Dermis microvascular lymphatic vessel endothelial cell (primary cell): ENCODE measurements at places on chromosomes 2 and 18. TPM values are rescaled to one million over a fixed set of nuclear protein-coding genes. Genes with fewer than 3 reads are reported as not detected.

Gene TLX2
- total RNA-seq, result not detected in 2 replicates

Gene BOK
- 32.0 and 71.7 TPM in 2 replicates for total RNA-seq

GRCh38 chr2:219726916-219727315 lies 99.5 kb downstream of the SLC4A3 start:
- DNase-seq, result no peak

DNA sequence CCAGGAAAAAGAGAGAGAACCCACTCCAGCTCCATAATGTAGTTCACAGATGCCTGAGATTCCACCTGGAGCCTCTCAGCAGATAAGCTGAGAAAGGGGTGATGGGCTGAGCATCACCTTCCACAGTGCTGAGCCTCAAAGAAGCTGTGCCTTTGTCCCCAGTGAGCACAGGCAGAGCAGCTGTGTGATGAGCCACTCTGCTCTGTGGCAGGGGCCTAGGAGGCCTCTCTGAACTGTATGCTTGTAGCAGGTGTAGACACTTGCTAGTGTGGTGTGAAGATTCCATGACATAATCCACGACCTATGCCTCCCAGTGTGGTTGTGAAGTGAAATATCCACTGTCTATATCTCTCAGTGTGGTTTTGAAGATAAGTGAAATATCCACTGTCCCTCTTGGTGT lies 70.4 kb upstream of the MGAT4A start:
- DNase-seq, result no peak

DNA sequence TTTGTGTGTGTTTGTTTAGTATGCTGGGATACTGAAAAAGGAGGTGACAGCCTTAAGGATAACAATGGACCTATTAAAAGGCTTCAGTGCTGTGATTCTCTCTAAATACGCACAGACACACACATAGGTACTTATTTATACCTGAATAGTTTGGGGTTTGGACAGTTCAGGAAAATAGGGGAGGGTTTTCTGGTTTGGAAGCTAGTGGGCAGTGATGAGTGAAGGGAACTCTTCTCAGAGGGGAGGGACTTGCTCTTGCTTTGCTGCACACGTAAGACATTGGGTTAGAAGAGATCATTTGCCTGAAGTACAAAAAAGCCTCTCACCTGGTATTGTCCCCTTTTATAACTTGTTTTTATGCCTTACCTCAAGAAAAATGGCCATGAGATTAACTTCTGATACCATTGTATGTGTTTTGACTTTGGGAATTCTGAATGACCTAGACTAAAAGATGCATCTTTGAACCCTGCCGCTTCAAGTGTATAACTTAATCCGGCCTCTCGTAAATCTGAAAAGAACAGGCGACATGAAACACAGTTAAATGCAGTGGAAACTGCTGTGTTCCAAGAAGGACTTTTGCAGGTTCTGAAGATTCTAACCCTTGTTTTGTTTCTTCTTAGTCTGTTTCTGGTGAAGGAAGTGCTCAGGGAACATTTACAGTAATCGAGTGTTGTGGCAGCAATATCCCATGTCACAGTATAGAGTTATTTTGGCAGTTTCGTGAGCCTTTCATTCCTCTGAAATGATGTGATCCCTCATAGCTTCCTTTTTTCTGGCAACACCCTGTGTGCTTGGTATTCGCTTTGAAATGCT lies 2.5 kb downstream of the CRIM1 start:
- DNase-seq, result no peak

- DNase-seq, result no peak
These were observed 483 bp downstream of the OSBPL6 start for GRCh38 chr2:178194600-178195389.

GRCh38 chr2:15827001-15827400 lies 113.3 kb upstream of the MYCN start:
- no peak for DNase-seq

GRCh38 chr2:28927878-28928277 lies 33.4 kb downstream of the WDR43 start:
- DNase-seq, result no peak

DNA sequence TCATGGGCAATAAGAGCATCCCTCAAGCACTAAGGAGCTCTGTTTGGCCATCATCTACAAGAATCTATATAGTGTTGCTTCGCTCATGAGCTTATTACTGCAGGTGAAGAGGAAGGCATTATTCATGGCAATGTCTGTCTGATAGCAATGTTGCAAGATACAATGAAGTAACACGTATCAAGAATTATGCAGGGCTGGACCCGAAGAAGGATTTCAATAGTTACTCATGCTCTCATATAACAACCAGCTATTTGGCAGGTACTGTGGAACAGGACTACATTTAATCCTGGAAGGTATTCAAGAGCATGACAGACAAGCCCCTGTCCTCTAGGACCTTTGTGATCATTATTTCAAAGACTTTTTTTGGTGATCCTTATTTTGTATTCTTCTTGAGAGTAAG lies 109.6 kb downstream of the LAMA3 start:
- DNase-seq, result no peak
